ENCODE measurements at places on chromosomes 2 and 18.
A peak's percentile ranks its signal among the peaks of the same experiment; 100 is the strongest.

DNA sequence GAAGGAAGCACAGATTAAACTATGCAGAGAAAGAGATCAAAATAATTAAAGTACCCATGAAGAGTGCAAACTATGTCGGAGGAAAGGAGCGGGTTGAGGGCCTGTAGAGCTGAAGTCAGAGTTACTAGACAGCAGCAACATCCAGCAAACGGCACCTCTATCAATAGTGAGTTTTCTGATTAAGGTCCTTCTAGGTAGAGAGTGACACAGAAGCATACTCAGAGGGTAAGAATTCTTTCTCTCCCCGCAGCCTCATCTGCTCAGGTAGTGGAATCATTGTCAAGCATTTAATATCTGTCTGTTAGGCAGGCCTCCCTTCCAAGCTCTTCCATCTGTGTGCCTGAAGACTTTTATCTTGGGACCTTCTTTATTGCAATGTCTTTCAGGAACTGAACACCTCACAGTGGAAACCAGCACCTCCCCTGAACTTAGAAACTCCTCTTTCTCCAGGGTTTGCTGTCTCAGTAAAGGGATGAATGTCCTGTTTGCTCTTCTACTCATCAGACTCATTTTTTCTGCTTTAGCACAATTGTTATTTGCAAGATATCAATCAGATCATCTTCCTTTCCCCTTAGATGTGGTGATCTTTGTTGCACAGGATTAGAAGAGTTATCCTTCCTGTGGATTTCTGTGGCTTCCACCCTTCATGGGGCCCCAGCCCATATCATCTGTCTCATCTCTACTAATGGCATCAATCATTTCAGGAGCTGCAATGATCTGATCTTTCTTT, 28.8 kb downstream of the SP140 start:
- no peaks in the 10 kb centered on the region for H3K27me3 ChIP-seq
- H3K4me3 ChIP-seq: no peak overlapping the region
- DNase-seq: peak; percentile 77
- H3K36me3 ChIP-seq: peaks cover 2% of the 10 kb centered on the region

GRCh38 chr2:101064868-101065549, 62.9 kb downstream of the RPL31 start:
- no peaks in the 10 kb centered on the region for H3K36me3 ChIP-seq
- no peak for DNase-seq
- H3K27me3 ChIP-seq: no peaks in the 10 kb centered on the region
- no peaks in the 10 kb centered on the region for H3K4me1 ChIP-seq
- H3K27ac ChIP-seq: no peak overlapping the region

DNA sequence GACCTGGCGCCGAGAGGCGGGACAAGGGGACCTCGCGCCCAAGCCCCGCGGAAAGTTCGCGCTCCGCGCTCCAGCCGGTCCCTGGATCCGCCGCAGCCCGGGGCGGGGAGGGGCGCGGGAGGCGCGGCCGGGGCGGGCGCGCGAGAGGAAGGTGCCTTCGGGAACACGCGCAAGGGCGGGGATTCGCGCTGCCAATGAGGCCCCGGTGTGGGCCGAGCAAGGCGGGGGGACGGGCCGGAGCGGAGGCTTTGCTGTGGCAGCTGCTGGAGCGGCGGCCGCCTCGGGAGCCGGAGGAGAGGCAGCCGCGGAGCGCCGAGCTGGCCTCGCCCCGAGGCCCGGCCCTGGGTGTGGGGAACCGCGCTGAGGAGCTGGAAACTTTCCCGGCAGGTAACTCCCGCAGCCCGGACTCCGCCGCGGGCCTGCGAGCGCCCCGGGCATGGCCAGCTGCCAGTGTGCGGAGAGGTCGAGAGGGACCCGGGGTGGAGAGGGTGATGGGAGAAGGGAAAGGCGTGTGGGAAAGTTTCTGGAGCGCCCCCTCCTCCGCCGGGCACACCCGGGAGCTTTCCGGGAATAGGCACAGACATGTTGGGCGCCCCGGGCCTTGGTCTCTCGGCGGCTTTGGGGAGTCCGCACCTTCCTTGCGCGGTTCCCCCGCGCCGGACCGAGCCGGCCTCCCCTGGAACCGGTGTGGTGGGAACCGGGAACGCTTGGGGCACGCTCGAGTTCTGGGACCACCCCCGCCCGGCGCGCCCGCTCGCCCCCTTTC, at the start of gene TANC1:
Gene TANC1 (plus strand): TSS at position 245 of the 766 bp plus-strand sequence. CDS start 97,271 bp downstream, outside the sequence.
- DNase-seq: peak; percentile 41
- H3K4me3 ChIP-seq: peak within 1 kb of the TSS; percentile 35
- no peak within 1 kb of the TSS for H3K27ac ChIP-seq

GRCh38 chr2:227500301-227500630, 28.3 kb downstream of the AGFG1 start:
- H3K27me3 ChIP-seq: no peaks in the 10 kb centered on the region
- DNase-seq: no peak
- H3K27ac ChIP-seq: no peak overlapping the region
- no peaks in the 10 kb centered on the region for H3K36me3 ChIP-seq
- H3K4me3 ChIP-seq: no peak overlapping the region

GRCh38 chr2:58341047-58341446, 99.9 kb upstream of the FANCL start:
- H3K4me3 ChIP-seq: no peak overlapping the region
- no peak overlapping the region for H3K27ac ChIP-seq
- DNase-seq: no peak
- no peaks in the 10 kb centered on the region for H3K36me3 ChIP-seq

Data from CD4-positive, alpha-beta memory T cell (primary cell).